ENCODE measurements at places on chromosomes 7 and 10.

DNA sequence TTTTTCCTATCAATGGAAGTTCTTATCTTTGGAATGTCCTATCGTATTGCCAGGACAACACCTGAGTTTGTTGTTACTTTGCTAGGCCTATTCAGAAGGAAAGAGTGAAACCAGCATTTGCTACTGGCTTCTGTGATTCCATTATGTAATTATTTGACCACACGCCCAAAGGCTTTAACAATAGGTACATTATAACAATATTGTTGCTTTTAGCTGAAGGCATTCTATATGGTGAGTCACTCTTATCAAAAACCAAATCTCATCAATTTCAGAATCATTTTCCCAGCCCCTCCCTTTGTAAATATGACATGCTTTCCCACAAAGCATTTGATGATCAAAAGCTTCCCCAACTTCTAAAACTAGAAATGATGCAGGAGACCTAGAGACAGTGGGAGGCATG, 294.4 kb upstream of the NEBL start:
- no peak for DNase-seq

GRCh38 chr7:95808396-95808795, 36.0 kb downstream of the DYNC1I1 start:
- DNase-seq: no peak

- DNase-seq: no peak
Measured at GRCh38 chr7:16113058-16113457, 308.3 kb downstream of the CRPPA start.

GRCh38 chr10:43685744-43686143, 37.1 kb upstream of the ZNF32 start:
- no peak for DNase-seq

DNA sequence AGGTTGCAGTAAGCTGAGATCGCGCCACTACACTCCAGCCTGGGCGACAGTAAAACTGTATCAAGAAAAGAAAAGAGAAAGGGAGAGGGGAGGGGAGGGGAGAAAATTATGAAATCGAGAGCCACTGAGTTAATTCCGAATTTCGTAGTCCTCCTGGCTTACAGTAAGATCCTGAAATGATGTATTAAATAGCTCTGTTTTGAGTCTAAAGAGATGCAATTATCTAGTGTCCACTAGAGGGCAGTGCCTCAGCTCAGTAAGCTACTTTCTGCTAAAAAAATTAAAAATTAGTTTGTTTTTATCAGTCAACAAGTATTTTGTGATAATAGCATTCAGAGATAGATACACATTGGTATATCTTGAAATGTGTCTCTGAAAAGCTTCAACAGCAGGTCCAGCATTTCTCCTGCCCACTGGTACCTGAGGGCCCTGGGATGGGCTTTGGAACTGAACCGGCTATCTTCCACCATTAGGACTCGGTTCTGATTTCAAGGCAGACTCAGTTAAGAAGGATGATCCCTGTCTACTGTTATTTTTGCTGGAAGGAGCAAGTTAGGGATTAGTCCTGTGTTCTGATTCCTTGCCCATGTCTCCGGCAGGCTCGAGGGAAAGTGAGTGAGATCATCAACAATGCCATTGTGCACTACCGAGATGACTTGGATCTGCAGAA, 19.5 kb downstream of the TSPAN33 start:
- DNase-seq: no peak

DNA sequence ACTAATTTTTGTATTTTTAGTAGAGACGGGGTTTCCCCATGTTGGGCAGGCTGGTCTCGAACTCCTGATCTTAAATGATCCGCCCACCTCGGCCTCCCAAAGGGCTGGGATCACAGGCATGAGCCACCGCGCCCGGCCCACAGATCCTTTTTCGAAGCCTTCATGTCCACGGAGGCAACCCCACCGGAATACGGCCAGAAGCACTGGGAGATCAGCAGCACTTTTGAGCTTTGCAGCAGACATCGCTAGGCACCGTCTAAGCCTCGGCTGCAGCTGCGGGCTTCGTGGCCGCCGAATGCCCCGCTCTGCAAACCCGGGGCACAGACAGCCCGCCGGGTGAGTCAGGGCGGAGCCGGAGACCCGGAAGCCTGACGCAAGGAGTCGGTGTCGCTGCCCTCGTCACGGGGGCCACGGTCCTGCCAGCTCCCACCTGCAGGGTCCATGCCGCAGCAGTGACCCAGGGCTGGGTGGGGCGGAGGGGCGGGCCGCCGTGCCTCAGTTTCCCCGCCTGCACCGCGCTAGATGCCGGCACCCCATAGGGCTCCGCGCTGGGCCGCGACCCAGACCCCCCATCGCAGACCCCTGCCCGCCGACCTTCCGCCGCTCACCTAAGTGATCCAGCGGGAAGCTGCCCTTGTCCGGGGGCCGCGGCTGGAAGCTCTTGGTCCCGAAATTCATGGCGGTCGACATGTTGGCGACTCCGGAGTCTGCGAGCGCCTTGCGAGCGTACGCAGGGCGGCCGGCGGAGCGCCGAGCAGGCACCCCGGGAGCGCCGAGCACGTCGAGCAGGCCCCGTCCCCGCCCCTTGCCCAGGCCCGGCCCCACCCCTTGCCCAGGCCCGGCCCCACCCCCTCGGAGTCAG, at the start of gene COX19:
Gene COX19, minus strand, starts transcription at position 730 of the 862 bp plus-strand sequence. Its CDS starts 40 bp downstream, at position 690.
- peak; percentile 91 for DNase-seq

GRCh38 chr7:93711926-93712325, 137.4 kb upstream of the CALCR start:
- DNase-seq: no peak

- DNase-seq: no peak
Measured at GRCh38 chr10:122503012-122503411, 41.7 kb downstream of the HTRA1 start.

- DNase-seq: no peak
Measured at GRCh38 chr10:24886290-24886680, 66.1 kb downstream of the PRTFDC1 start.

DNA sequence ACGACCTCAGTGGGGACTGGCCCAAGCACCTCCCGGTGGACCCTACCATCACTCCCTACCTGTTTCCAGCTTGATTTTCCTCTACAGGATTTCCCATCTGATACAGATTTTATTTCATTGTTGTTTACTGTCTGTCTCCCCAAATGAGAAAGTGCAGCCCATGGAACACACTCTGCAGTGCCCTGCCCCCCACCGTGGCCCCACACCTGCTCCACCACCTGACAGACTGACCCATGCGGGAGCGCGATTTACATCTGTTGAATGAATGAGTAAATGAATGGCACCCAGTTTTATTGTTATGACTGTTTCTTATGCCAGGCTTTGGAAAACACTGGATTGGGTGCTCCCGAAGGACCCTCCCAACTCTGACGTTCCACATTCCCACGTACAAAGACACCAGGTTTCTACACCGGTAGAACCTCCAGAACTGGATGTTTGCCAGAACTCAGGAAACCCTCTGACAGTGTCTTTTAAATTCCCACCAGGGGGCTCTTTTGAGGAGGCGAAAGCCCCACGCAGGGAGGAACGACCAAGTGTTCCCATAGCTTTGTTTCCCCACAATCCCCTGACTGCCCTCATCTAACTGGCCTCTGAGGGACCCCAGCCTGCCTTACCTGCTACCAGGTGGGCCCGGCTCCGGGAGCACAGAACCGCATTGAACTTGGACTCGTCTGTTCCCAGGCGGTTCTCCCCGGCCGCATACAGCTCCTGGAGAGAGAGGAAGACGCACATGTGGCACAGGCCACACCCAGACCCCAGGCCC, 29.0 kb downstream of the PLAC9 start:
- no peak for DNase-seq

DNA sequence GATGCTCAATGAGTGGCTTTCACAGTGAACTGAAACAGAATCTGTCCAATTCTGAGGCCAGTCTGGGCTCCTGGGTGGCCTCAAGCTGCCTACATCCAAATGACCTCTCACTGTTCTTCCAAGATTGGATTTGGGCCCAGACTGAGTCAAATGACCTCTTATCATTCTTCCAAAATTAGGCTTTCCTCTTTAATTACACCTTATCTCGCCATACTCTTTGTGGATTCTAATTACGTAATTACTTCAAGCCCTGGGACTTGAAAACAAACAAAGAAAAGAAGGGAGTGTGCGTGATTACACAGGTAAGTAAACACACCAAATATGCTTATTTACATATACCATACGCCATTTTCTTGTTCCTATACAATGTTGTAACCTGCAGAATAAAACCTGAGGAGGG, 18.8 kb downstream of the SORBS1 start:
- no peak for DNase-seq

DNA sequence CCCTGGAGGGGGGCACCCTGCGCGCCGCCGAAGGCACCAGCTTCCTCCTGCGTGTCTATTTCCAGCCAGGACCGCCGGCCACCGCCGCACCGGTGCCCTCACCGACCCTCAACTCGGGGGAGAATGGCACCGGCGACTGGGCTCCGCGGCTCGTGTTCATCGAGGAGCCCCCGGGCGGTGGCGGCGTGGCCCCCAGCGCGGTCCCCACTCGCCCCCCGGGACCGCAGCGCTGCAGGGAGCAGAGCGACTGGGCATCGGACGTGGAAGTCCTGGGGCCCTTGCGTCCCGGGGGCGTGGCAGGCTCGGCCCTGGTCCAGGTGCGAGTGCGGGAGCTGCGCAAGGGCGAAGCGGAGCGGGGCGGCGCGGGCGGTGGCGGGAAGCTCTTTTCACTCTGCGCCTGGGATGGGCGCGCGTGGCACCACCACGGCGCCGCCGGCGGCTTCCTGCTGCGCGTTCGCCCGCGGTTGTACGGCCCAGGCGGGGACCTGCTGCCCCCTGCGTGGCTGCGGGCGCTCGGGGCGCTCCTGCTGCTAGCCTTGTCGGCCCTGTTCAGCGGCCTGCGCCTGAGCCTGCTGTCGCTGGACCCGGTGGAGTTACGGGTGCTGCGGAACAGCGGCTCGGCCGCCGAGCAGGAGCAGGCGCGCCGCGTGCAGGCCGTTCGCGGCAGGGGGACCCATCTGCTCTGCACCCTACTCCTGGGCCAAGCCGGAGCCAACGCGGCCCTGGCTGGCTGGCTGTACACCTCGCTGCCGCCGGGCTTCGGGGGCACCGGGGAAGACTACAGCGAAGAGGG, 594 bp downstream of the CNNM1 start:
- DNase-seq: no peak

GRCh38 chr7:1004018-1004852, 21.3 kb downstream of the CYP2W1 start:
- DNase-seq: no peak

DNA sequence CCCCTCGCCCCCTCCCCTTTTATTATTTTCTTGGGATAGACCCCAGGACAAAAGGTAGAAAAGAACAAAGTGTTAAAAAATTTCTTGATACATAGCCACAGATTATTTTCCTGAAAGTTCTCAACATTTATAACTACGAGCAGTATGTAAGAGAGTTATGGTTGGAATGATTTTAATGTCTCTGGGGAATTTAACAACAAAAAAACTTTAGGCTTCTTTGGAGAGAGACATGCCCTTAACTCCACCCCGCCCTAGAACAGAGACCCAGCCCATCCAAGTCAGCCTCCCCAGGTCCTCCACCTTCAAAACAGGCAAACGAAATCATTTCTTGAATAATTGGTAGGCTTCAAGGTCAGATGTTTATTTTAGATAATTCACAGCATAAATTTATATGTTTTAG, 97.1 kb downstream of the TCF7L2 start:
- no peak for DNase-seq

GRCh38 chr10:47062441-47063200, 151.4 kb downstream of the PTPN20 start:
- DNase-seq: no peak

- DNase-seq: peak; percentile 13
Measured at GRCh38 chr10:94361171-94361794, 1.5 kb downstream of the NOC3L start.

DNA sequence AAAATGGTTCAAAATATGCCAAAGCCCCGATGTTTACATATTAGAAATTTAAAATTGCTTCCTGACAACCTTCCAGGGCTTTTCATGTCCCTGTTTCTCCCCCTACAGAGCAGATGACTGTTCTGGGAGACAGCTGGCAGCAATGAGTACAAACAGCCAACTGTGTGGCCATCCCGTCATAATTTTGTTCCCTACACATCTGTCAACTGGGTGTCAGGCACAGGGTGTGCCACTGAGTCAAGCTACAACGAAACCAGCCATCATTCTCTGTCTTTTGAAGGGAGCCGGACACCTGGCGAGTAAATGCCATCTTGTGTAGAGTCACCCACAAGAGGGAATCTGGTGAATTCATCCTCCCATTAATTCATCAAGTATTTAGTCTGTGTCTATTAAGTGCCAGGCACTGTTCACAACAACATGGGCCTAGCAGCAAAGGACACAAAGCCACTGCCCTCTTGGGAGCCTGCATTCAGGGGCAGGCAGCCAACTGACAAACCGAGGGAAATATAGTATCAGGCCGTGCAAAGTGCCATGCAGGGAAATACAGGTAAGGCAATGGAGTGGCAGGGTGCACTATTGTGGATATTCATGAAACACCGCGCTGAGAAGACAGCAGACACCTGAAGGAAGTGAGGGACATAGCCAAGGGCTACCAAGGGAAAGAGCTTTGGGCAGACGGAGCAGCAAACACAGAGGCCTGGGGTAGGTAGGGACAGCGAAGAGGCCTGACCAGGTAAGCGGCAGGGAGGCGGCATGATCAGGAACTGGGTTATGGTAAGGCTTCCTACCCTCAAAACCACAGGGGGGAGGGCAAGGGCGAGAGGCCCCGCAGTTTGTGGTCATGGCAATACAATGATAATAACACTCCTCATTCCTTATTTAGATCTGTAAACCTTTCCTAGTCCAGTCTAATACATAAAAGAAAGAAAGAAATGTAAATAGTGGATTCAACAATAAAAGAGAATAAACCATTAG, 213.6 kb downstream of the FAM107B start:
- no peak for DNase-seq

- no peak for DNase-seq
Measured at GRCh38 chr10:11134411-11134810, 116.7 kb downstream of the CELF2 start.

- DNase-seq: no peak
Measured at GRCh38 chr7:154304740-154305700, 252.8 kb downstream of the DPP6 start.

GRCh38 chr7:158976468-158976848, 120.1 kb downstream of the DYNC2I1 start:
- no peak for DNase-seq

DNA sequence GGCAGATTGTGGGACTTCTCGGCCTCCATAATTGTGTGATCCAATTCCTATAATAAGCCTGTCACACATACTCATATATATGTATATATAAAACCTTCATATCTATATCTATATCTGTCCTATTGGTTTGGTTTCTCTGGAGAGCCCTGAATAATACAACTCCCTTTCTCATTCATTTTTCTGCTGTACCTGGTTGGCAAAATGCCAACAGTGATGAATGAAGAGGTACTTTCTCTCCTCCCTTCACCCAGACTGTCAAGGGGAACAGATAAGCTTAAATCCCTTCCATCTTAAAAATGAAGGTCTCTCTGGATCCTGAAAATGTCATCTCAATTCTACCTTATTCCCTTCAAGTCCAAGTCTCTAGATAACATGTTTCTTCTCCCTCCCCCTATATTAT, 60.3 kb upstream of the FOXP2 start:
- DNase-seq: no peak

GRCh38 chr10:102635377-102635776, 8.9 kb upstream of the TRIM8 start:
- no peak for DNase-seq

GRCh38 chr10:48708144-48708543, 23.5 kb downstream of the WDFY4 start:
- no peak for DNase-seq
